Fibroblast of skin of scalp (primary cell): ENCODE measurements at places on chromosomes 5 and 9.

- DNase-seq: no peak
These were observed 2.2 kb upstream of the CEL start for GRCh38 chr9:133059623-133060022.

GRCh38 chr5:100311806-100312205, 223.4 kb upstream of the FAM174A start:
- no peak for DNase-seq

- peak; percentile 46 for DNase-seq
These were observed 32.6 kb upstream of the RXRA start for GRCh38 chr9:134293611-134294152.

- no peak for DNase-seq
These were observed 133.2 kb upstream of the ZNF618 start for GRCh38 chr9:113742878-113743277.

DNA sequence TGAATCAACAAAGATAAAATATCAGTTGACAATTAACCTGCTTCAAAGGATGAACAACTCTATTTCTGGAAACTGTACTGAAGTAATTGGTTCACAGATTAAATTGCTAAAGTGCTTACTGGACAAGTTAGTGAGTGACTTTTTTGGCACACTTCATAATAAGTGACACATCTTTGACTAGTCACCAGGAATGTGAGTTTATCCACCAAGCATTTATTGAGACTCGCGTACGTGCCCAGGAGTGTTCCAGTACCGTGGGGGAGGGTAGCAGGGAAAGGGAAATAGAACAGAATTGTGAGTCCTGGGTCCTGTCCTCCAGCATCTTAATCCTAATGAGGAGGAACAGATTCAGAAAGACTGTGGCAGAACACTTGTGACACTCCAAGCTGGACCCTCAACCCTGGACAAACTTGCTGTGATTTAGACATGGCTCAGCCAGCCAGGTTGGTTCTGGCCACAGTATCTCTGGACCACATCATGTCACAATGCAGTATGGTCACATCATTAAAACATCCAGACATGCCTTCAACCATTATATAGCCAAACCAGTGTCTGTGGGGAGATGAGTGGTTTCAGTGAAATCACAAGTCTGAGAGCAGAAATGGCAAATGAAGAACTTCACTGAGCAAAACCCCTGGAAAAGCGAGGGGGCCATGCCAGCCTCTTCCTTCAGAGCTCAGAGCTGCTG, 623.1 kb downstream of the BNC2 start:
- peak; percentile 89 for DNase-seq

GRCh38 chr5:115850744-115851416, 9.1 kb downstream of the AP3S1 start:
- DNase-seq: no peak

DNA sequence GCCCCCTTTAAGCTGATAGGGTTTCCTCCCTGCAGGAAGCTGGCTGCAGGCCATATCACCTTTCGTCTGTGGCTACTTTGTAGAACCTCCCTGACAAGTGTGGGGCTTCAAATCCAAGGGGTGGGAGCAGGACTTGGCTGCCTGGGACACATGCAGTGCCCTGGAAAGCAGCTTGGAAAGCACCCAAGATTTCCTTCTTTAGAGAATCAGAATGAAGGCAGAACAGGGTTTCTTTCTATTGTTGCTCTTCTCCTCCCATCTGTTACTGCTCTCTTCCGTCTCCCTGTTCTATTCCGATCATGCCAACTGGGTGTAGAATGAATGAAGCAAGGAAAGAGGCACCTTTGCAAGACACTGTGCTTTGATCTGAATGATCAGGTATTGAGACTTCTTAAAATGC, 282.2 kb downstream of the MED10 start:
- no peak for DNase-seq

DNA sequence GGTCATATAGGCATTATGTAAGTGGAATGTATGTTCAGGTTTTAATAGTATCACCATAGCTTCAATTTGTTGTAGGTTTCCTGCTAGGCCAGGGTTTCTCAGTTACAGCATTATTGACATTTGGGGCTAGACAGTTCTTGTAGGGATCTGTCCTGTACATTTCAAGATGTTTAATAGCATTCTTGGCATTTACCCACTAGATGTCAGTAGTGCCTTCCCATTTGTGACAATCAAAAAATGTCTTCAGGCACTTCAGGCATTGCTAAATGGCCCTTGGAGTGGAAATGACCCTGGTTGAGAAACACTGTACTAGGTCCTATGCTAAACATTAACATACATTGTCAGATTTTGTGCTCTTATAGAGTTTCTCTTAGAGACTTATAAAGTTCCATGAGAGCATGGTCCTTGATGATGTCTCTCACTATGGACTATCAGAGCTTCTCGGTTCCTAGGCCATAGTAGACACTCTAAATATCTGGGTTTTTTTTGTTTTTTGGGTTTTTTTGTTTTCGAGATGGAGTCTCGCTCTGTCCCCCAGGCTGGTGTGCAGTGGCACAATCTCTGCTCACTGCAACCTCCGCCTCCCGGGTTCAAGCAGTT, 1.4 kb downstream of the KIF20A start:
- peak; percentile 74 for DNase-seq

DNA sequence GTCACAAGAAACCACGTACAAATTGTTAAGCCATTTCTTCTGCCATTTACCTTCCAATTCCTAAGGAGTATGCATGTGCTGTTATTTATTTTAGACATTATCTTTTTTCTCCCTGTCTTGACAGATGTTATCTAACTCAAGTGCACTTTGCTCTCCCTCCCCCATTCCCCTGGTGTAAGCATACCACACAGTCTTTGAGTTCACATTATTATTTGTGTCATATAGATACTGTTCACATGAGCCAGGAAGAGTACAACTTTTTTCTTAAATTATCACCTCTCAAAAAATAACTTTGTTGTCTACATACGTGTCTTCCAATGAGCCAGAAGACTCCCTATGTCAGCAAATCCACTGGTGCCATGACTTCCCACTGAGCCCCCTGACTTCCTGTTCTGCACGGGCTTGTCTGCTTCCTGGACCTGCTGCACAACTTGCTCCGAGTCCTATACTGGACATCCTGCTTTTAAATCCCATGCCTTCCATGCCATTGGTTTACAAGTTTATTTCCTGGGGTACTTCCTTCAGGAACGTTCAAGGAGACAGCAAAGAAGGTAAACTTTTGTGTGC, 19.9 kb upstream of the FAM120A start:
- DNase-seq: no peak

DNA sequence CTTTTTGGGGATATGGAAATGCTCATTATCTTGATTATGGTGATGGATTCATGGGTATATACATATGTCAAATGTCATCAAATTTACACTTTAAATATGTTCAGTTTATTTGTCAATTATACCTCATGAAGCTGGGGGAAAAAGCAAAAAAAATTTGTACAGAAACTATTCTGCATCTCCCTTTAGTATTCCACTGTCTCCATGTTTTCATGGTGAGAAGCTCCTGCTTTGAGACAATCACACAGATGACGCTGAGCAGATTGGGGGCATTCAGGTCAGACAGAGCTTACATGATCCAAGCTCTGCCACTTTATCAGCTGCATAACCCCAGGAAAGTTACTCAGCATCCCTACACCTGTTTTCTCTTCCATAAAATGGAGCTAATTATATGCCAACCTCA, 101.5 kb downstream of the PLPPR1 start:
- no peak for DNase-seq

DNA sequence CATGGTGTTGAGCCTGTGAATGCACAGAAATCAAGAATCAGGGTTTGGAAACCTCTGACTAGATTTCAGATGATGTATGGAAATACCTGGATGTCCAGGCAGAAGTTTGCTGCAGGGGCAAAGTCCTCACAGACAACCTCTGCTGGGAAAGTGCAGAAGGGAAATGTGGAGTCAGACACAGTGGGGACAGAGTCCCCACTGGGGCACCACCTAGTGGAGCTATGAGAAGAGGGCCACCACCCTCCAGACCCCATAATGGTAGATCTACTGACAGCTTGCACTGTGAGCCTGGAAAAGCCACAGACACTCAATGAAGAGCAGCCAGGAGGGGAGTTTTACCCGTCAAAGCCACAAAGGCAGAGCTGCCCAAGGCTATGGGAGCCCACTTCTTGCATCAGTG, 181.9 kb upstream of the SEMA6A start:
- no peak for DNase-seq

DNA sequence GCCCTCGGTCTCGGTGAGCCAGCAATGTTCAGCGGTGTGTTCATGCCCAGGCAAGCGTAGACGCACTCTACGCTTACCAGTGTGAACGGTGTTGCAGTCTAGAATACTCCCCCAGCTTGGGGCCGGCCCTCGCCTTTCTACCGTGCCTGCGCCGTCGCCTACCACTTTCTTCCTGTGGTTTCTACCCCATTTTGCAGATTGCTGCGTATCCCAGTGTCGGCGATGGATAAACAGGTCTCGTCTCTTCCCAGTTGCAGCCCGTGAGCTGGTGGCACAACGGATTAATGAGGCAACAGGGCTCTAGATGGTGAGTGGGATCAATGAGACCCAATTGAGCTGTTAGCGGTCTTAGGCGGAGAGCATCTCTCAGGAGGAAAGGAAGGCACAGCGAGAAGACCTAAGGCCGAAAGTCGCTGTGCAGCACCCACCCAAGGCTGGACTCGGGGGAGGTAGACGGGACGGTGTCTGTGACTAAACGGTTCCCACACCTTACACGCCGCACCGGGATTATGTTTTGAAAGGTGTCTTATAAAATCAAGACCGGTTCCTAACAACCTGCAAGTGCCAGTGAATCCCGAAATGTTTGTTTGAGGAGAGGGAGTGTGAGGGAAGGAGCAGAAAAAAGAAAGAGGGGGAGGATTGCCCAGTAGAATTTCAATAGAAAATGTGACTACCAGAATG, 5.8 kb downstream of the OTP start:
- DNase-seq: no peak

GRCh38 chr5:80466669-80467485, 21.0 kb upstream of the FAM151B start:
- peak; percentile 50 for DNase-seq

DNA sequence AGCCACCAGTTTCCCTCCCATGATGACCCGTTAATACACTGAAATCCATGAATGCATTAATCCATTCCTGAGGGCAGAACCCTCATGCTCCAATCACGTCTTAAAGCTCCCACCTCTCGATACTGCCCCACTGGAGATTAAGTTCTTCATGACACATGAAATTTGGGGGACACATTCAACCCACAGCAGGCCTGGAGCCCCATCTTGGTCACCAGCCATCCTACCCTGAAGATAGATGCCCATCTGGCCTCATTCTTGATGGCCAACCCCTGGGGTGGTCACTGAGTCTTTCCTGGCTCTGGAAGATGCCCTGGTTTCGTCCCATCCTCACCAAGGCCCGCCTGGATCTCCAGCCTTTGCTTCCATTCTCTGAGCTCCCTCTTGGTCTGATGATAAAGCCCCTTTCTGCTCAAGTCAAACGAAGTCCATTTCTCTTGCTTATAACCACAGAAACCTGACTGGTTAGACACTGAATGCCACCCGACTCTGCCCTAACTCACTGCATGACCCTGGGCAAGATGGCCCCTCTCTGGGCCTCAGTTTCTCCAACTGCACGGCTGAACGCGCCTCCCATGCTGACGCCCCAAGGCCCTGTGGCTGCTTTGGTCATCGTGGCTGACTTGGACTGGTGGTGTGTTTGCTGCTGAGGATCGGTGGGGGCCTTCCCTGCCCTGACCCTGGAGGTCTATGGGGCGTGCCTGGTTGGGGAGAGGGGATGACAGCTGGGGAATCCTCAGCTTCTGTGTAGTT, 138.4 kb upstream of the IER5L start:
- DNase-seq: no peak

GRCh38 chr5:149999866-150000255, 593 bp downstream of the TIGD6 start:
- DNase-seq: no peak

DNA sequence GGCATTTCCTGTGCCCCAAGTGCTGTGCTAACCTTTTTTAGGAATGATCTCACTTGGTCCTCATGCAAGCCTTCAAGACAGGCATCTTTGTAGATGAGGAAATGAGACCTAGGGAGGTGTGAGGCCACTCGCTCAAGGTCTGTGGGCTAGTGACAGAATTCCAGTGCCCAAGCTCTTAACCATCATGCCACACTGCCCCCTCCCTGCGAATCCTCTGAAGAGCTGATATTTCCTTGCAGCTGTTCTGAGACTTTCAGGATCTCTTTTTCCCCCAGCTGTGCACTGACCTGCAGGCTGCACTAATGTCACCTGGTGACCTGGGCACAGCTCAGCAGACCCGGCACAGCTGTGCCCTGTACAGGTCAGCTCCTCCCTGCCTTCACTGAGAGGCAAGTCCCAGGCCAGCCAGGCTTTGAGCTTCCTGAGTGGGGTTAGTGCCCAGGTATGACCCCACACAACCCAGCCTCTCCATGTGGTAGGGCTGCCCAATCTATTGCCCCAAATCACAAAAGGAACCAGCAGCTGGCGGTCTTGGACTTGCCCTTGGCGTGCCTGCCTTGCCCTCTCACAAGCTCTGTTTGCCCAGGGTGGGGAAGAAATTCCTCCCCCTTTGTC, 32.7 kb downstream of the MORN5 start:
- no peak for DNase-seq

DNA sequence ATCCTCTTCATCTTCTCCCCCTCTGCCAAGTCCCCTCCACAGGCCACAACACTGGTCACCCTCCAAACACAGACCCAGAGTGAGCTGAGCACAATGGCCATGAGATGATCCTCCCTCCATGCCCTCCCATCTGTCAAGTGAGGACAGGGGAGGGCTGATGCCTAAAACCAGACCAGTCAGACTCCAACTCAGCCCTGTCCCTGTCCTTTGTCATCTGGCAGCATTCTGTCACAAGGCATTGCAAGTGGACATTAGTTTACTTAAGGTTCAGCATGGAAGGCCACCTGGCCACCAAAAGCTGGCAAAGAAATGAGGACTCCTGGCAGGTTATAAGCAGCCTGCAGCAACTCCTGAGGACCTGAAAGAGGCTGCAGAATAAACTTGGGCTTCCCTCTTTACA, 136.2 kb upstream of the SLC30A5 start:
- no peak for DNase-seq

DNA sequence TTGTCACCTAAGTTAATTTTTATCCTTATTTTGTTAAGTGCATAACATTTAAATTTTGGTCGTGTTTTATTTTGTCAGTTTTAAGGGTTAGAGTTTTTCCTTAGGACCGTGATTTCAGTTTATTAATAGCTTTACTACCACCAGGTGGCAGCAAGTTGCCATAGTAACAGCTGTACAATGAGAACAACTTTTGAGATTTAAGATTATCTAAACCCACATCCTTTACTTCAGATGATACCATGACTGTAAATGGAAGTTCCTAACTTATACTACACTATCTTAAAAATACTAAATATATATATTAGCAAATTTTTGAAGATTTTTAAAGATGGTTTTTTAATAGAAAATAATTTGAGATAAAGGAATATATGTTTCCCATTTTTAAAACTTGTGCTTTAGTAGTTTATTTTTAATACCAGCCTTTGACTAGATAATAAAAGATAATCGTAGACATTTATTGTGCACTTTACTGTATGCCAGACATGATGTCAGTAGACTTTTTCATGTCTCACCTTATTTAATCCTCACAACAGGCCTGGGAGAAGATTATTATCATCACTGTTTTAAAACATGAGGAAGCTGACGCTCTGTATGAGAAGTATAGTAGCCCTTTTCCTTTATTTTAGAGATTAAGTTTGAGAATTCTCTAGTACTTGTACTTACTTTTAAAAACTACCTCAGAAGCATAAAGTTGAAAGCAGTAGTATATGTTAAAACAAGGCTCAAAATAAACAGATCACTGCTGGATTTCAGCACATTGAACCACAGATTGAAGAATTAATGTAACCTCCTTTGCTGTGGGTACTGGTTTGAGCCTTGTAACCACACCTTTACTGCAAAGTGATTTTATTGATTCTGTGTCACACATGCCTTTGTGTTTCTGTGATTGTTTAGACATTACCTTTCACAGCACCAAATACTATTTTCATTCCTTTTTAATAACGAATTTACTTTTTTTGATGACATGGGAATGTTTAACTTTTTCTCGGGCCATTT, 27.5 kb downstream of the SREK1 start:
- peak; percentile 56 for DNase-seq
